ENCODE measurements at places on chromosomes 12 and 14.
A peak's percentile ranks its signal among the peaks of the same experiment; 100 is the strongest.

GRCh38 chr12:40107098-40107802, 1.4 kb upstream of the SLC2A13 start:
- DNase-seq, result peak; percentile 87

DNA sequence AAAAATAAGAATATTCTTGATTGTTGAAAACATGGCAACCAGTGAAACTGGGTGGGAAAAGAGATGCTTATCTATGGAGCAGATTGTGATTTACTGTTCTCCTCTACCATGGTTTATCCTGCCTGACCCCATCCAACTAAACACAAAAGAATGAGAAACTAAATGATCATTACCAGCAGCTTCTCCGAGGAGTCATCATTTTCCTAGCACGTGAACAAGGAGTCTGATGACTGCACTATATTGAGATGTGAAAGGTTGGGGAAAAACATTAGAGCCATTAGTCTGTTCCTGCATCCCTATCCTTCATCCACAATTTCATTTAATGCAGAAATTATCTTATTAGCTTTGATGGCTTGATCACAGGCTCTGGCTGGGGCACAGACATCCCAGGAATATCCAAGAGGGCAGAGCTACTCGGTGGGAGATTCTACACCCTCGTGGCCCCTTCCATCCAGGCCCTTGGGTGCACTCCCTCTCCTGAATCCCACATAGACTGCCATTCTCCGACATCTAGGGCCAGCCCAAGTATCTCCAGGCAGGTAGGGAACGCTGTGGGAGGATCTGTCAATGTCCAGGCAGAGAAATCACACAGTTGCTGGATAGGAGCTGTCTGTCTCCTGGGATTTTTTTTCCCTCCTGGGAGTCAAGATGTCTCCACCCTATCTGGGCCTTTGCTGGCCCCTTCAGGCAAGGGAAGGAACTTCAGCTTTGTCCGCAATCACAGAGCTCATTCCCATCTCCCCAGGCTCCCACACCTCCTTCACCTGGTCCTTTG, 43.3 kb upstream of the DHRS4 start:
- DNase-seq, result no peak

GRCh38 chr14:99480917-99481744, at the start of gene CCNK:
Gene CCNK (plus strand): TSS chr14:99481409. CDS start chr14:99492678, 11,269 bp downstream.
- peak; percentile 100 for DNase-seq

- DNase-seq, result no peak
Measured at GRCh38 chr12:69430942-69431590, 39.1 kb upstream of the FRS2 start.

DNA sequence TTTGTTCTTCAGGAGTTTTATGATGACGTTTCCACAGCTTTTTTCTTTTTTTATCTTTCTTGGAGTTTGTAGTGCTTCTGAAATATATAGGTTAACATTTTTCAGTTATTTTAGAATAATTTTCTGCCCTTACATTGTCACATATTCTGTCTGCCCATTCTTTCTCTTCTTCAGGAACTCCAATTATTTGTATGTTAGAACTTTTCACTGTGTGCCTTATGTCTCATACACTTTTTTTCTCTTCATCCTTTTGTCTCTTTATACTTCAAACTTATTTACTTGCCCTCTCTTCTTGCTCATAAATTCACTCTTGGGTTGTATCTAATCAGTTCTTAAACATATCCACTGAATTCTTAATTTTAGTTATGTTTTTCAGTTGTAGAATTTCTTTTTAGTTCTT, 105.3 kb downstream of the ARID2 start:
- DNase-seq, result no peak

DNA sequence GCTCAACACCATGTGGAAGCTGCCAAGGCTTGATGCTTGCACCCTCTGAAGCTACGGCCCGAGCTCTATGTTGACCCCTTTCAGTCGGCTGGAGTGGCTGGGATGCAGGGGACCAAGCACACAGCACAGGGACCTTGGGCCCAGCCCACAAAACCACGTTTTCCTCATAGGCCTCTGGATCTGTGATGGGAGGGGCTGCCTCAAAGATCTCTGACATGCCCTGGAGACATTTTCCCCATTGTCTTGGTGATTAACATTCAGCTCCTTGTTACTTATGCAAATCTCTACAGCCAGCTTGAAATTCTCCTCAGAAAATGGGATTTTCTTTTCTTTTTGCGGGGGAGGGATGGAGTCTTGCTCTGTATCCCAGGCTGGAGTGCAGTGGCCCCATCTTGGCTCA, 46.3 kb downstream of the MON2 start:
- no peak for DNase-seq

- no peak for DNase-seq
Measured at GRCh38 chr14:39474416-39474911, 42.2 kb upstream of the FBXO33 start.

DNA sequence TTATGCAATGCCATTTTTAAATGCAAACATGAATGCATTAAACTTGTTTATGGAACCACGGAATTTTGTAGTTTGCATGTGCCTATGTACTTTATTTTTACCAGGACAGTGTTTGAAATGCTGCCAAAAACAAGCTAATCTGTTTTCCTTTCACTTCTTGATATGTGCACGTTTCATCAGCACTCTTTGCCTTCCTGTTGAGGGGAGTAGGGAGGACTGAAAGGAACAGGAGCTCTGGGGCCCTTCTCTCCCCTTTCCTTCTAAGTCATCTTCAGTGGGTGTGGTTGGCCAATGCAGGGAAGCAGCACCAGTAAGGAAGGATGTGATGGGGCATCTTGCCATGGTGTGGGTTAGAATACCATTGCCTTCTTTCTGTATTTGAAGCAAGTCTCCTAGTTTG, 12.1 kb upstream of the PPP4R4 start:
- DNase-seq, result no peak

DNA sequence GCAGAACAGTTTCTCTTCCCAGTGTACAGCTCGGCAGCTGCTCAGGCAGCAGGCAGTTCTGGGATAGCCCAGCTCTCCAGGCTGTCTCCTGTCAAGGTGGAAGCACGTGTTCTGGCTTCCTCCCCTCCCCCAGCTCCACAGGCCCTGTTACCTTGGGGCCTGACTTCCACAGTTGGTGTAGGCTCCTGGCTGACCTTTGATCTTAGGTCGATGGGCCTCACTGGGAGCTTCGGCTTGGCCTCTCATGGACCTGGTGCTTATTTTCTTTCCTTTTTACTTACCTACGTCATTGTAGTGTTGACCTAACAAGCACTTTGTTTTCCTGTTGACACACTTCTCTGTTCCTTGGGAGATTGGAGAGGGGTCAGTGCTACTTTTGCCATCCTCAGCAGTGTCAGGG, 17.0 kb downstream of the DLST start:
- no peak for DNase-seq

DNA sequence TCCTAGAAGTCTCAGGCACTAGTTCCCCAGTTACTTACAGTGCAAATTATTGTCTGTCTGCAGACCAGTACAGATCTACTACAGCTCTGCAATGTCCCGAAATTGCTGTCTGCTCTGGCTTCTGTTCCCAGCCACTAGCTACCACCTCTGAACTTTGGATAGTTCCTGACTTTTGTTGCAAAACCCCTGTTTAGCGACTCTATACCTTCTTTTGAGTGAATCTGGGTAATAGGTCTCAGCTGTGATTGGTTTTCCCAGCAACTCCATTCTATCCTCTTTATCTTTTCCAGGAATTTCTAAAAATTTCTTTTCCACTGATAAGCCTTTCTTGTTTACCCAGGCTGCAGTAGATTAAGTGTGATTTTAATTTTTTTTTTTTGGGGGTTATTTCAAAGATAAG, 16.8 kb downstream of the KCNJ8 start:
- no peak for DNase-seq

GRCh38 chr12:86721713-86722397, 465.7 kb upstream of the MGAT4C start:
- DNase-seq, result no peak

DNA sequence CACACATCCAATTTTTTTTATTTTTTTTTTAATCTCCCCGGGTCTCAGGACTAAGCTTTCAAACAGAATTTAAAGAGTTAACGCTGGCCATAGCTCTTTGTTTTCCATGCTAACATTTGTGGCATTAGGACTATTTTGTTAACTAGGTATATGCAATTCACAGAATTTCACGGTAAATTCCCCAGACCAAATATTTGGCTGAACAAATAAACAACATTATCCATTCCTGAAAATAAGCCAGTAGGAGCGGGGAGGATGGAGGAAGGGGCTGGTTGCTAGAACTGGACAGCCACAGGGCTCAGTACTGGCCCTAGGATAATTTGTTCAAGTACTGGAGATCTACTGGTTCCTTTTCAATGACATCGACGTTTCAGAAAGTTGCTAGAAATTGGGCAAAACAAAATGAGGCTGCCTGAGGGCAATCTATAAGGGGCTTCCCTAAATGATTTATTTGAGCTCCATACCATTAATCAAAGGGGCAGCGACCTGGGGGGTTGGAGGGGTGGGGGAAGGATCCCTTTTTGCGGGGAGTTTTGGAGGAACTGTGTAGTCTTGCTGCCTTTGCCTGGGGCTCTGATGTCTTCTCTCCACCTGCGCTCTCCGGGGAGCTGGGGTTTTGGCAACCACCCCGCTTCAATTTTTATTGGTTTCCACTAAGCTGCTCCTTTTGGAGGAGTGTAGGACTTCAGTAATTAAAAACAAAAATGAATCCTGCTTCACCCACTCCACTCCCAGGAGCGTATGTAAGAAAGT, 9.0 kb downstream of the BMP4 start:
- no peak for DNase-seq

DNA sequence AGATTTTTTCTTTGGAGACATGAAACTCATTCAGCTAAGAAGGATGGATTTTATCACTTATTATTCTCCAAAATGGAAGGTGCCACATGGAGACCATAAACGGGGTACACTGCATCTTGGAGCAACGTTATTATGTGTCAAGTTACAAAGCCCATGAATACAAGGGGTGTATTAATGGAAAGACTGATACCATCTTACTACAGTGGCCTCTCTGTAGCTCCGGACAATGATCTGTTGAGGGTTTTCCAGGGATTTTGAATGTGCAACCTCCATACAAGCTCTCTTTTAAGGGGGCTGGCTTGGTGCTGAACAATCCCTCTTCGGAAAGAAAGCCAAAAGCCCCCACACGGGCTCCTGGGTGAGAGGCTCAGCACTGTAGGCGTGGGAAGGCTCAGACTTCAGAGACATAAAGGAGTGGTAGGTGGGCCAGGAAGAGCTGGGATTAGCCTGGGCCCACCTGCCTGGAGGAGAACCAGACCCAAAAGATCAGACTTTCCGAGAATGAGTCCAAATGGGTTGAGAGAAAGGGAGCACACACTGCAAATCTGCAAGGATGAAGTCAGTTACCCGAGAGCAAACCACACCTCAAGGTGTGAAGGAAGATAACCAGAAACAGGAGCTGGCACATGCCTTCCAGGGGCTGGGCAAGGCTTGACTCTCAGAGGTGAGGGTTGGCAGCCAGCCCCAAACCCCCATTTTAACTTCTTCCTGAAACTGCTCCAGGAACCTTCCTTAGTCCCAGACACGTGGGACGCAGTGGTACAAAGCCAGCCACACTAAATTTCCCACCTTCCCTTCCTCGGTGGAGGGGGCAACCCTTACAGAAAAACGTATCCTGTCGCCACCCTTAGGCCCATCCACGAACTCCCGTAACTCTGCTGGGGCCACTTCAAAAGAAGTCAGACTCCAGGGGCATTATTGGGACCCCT, 1.5 kb downstream of the VPS37B start:
- DNase-seq, result no peak

- DNase-seq, result no peak
Measured at GRCh38 chr12:2054091-2055018, 1.6 kb downstream of the CACNA1C start.

DNA sequence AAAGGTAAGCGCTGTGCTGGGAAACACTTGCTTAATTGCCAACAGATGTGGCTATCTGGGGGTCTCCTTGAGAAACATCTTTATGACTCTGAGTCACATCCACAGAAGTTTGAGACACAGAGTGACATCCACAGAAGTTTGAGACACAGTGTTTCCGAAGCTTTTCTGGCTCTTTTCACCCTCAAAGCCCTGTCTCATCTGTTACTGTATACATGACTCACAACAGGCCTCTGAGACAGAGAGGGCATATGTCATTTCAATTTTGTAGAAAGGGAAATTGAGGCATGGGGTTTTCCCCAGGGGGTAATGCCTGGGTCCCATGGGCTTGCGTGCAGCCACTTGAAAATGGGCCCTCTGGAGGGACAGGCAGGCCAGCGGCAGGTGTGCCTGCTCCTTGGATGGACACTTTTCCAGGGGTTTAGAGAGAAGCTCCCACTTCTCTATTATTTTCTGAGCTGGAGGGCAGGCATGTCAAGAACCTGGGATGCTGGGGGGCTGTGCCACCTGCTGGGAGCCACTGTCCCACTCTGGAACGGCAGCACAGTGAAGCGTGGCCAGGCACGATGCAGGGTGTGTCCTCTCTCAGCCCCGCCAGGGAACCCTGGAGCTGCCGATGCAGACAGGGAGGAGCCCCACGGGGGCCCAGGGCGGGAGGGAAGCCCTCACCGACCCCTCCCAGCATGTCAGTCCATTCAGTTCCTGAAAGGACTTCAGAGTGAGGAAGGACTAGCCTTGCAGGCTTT, 111.3 kb upstream of the FKBP4 start:
- DNase-seq, result no peak

DNA sequence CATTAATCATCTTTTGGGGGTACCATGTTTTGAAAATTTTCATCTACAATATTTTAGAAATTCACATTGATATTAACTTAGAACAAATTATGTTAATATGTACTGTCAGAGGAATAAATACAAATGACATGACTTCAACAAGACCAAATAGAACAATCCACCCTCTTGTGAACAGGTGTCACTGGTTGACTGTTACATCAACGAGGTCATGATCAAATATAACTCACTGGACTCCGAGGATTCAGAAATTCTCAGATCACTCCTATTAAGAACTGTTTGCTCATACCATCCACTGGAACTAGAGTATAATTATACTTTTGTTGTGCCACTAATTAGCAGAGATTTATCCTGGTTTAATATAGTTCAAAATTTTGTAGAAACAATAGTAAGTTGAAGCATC, 318.8 kb downstream of the PRKD1 start:
- DNase-seq, result no peak

DNA sequence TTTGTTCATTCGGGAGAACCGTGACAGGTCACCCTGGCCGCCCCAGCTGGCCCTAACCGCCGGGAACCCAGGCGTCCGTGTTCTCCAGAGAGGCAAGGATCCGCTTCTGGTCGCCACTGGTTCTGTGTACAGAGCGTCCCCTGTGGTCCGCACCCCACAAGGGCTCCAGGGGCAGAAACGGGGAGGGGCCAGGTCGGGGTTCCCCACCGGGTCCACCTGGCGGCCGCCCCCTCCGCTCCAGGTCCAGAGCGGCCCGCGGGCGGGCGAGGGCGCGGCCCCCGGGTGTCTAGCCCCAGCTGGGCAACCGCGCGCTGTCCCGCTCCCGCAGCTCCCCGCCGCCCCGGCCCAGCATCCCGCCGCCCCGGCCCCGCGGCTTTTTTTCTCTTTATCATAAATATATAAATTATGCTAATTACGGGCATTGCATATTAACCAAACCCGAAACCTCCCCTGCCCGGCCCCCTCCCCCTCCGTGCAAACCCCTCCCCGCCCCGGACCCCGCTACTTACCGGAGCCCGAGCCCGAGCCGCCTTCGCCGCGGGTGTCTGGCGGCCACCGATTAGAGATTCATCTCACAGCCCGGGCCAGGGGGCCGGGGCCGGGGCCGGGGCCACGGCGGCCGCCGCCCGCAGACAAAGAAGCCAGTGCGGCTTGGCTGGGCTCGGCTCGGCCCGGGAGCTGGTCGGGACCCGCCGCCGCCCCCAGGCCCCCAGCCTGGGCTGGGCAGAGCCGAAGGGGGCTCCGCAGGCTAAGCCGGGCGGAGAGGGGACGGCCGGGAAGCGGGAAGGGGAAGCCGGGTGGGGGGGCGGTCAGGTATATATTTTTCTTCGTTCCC, 512 bp downstream of the POU6F1 start:
- DNase-seq, result peak; percentile 31

- DNase-seq, result no peak
Measured at GRCh38 chr14:102795060-102795925, 18.0 kb downstream of the TRAF3 start.

Measured in stimulated activated CD4-positive, alpha-beta T cell treated with anti-CD3 and anti-CD28 coated beads, Interleukin-12 subunit alpha, Interleukin-12 subunit beta, amount 100 ng/mL, for 24 hours (primary cell).